ENCODE measurements at places on chromosomes 3 and 15. TPM values are rescaled to one million over a fixed set of nuclear protein-coding genes. Genes with fewer than 3 reads are reported as not detected.

GRCh38 chr3:98779541-98780335 lies 16.6 kb downstream of the ST3GAL6 start:
- DNase-seq: no peak

DNA sequence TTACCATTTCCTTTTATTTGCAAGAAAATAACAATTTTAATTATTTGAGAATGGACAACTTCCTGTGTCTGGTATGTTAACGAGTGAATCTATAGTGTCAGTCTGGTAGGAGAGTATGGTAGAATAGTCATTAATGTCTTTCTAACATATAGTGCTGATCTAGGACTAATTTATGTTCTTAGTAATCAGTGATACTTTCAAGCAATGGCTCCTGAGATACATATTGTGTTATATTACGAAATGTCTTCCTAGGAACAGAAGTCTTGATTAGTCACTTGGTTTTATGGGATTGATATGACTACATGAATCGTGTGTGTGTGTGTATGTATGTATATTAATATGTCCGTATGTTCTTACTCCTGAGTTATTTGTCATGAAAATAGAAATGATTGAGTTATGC lies 66.6 kb upstream of the PAQR5 start:
- no peak for DNase-seq

GRCh38 chr3:114144909-114145688 lies 33.8 kb downstream of the DRD3 start:
- DNase-seq: no peak

GRCh38 chr15:66617137-66618090 lies 51.6 kb upstream of the LCTL start:
- peak; percentile 91 for DNase-seq

DNA sequence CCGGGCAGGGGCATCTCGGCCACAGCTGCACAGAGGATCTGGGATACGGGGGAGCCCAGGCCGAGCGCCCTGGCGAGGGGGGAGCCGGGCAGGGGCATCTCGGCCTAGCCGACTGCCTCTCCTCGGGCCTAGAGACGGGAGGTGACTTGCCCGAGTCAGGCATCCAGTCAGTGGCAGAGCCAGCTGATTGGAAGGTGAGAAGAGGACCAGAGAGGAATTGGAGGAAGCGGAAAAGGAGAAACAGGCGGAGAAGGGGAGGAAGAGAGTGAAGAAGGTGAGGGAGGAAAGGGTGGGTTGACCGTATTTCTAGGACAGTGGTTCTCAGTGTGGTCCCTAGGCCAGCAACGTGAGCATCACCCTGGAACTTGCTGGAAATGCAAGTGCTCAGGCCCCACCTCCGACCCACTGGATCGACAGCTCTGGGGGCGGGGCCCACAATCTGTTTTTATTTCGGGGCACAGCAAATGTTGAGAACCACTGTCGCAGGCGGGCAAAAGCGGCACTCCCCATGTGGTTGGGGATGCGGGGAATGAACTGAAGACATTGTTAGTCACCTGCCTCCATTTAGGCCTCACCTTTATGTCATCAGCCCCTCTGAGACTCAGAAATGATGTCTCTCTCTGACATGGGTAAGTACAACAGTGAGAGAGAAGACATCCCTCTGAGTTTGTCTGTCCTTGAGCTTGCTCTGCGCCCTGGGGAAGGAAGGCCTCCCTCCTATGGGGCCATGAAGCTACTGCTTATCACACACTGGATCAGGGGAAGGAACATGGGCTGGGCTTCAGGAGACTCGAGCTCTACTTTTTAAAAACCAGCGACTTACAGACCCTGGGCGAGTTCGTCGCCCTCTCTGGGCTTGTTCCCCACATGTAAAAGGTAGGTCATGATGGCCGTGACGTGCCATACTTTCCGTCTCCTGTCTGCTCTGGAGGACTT lies 1.0 kb upstream of the MELTF start:
- peak; percentile 89 for DNase-seq

GRCh38 chr3:9942164-9942563 lies 8.5 kb downstream of the CRELD1 start:
- DNase-seq: no peak

- no peak for DNase-seq
These were observed 49.2 kb downstream of the TPRA1 start for GRCh38 chr3:127541320-127541719.

DNA sequence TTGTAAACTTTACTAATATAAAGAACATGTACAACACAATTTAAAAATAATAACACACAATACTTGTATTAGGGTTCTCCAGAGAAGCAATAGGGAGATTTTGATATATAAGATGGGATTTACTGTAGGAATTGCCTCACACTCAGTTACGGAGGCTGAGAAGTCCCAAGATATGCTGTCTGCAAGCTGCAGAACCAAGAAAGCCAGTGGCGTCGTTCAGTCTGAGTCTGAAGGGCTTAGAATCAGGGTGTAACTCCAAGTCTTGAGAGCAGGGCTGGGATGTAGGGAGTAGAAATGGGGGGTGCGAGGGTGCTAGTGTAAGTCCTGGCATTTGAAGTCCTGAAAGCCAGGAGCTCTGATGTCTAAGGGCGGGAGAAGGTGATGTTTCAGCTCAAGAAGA lies 206.6 kb upstream of the HES1 start:
- no peak for DNase-seq

Gene CIAO2A
- total RNA-seq: 36.3 TPM

Gene SERPINI2
- total RNA-seq: not detected

GRCh38 chr15:50315814-50316630 lies 39.0 kb downstream of the GABPB1 start:
- no peak for DNase-seq

GRCh38 chr3:62109534-62109933 lies 263.8 kb downstream of the FEZF2 start:
- no peak for DNase-seq

Measured in mesenteric fat pad (tissue), 1 donor.